ENCODE measurements at places on chromosomes 1 and 21.

DNA sequence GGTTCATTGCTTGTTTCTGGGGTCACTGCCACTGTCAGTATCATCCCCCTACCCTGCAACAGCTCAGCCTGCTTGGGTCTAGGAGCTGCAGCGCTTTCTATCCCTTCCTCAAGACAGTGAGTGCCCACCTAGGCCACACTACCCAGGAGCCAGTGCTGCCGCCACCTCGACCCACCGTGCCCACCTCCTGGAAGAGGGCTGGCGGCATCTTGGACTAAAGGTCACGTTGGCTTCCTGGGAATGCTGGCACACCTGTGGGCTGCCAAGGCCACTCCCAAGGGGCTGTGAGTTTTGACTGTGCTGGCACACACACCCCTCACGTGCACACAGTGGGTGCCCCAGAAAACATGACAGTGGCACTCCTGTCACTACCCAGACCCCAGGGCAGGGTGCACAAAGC is 22.1 kb downstream of the CRYAA start:
- no peak for DNase-seq

GRCh38 chr1:236063919-236064673 is 794 bp downstream of the NID1 start:
- DNase-seq: peak; percentile 66

GRCh38 chr1:178938959-178939317 is 68.1 kb upstream of the ANGPTL1 start:
- DNase-seq: peak; percentile 87

DNA sequence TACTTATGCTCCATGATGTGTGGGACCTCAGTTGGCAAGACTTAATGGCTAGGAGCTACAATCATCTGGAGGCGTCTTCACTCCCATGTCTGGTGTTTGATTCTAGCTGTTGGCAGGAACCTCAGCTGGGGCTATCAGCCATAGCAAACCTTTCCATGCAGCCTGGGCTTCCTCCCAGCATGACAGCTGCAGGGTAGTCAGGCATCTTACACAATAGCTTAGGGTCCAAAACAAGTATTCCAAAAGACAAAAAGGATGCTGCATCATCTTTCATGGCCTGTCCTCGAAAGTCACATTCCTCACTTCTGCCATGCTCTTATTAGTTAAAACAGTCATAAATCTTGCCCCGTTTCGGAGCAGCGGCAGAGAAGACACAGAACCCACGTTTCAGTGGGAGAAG is 90.9 kb downstream of the LRRC8C start:
- DNase-seq: peak; percentile 89

DNA sequence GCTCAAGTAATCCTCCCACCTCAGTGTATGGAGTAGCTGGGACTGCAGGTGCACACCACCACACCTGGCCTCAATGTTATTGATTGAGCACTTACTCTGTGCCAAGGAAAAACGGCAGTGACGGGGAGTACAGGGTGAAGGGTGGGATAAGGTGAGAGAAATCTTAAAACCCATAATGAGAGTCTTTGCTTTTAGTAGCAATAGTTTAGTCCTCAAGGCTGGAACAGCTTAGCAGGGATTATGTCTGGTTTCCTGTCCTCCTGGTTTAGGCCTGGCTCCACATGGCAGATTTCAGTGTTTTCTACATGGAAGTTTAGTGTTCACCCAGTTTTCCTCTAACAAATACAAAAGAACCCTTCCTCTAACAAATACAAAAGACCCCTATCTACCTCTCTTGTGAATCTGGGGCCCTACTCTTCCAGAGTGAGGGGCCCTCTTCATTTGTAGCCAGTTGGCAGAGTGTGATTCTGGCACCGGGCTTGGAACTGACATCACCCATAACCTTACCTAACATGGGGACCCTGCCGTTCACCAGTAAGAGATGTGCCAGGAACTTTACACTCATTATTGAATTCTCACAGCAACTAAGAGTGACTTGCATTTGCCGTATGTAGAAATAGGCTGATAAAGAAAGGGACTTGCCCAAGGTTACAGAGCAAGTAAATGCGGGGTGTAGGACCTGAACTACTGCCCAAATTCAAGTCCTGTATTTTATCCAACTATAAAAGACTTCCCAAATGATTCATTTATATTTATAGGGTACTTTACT is 6.9 kb downstream of the ZNF691 start:
- no peak for DNase-seq

DNA sequence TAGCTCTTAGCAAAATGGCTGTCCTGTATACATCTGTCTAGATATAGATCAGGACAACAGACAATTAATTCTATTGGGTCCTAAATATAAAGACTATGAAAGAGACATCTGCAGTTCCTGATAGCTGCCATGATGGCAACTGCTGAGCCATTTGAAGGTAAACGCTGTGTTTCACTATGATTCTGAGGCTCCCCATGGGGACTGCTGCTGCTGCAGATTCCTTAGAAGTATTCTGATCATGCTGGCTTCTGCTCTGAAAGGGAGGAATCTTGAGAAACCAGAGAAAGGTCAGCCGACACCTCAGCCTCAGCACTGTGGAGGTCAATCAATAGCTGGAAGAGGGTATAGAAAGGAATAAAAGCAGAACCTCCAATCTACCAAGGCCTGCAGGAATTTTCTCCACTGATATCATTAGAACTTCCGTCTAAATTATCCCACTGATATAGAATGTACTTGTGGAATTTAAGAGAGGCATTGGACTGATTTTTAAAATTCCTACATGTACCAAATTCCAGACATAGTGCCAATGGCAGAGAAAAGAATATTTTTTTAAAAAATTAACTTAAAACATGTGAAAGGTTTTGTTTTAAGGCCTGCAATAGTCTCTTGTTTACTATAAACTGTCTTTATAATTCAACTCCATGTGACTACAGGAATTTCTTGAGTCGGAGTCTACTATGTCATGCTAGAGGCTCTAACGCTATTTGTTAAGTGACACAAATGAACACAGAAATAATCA is 53.2 kb downstream of the DDAH1 start:
- DNase-seq: no peak

GRCh38 chr1:94616506-94616905 is 74.9 kb upstream of the F3 start:
- no peak for DNase-seq

DNA sequence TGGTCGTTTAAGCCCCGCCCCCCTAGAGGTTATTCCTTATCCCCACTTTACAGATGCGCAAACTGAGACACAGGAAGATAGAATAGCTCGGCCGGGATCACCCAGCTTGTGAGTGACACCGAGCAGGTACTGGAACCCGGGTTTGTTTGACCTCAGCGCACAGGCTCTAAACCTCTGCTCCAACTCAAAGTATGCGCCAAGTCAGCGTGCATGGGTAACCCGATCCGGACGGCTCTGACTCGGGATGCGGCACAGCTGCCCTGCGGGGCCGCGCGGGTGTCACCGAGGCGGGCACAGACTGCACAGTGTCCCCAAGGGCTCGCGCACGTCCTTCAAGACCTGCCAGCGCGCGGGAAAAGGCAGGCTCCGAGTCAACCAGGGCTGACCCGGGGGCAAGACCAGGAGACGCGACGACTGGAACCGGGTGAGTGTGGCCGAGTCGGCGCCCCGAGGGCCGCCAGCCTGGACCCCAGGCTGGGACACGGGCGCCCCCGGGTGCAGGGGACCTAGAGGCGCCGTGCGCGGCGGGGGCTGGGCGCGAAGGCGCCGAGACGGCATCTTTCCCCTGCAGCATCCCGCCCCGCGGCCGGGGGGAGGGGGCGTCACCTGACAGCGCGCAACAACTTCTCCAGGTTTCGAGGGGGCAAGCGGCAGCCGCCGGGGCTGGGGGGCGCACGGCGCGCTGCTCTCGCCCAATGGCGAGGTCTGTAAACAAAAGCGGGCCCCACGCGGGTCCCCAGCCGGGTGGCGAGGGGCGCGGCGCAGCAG is 101.9 kb upstream of the SOD1 start:
- DNase-seq: no peak

DNA sequence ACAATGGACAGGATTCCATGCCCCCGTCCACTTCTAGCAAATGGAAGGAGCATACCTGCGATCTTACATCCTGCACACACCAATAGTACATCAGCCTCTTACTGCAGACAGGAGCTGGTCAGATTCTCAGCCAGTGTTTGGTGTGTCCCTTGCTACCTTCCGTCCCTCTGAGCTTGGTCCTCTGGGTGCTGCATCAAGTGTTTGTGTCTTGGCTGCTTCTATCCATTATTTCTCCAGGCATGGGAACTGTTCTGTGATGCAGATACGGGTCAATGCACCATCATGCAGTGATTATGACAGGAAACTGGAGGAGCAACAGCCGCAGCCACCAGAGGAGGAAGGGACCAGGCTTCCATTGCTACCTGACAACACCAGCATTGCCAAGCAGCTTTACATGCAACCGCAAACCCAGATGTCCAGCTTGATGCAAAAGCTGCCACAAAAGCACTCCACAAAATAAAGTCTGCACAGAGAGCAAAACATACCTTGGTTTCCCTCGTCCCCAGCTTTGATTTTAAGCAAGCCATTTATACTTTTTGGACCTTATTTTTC is 21.9 kb upstream of the OVAAL start:
- no peak for DNase-seq

DNA sequence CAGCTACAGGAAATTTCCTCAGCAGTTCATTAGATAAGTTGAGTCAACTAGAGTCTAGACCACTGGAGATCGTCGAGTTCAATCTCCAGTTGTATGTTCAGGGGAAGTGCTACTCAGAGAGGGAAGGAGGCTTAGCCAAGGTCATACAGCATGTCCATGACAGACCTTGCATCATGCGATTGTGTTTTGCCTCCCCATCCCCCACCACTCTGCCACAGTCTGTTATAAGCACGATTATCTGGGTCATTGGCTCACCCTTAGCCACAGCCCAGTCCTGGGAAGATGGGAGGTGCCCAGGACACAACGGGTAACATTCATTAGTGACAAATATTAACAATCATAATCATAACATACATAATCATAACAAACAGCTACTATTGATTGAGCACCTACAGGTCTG is 18.9 kb upstream of the GRIK3 start:
- DNase-seq: no peak

DNA sequence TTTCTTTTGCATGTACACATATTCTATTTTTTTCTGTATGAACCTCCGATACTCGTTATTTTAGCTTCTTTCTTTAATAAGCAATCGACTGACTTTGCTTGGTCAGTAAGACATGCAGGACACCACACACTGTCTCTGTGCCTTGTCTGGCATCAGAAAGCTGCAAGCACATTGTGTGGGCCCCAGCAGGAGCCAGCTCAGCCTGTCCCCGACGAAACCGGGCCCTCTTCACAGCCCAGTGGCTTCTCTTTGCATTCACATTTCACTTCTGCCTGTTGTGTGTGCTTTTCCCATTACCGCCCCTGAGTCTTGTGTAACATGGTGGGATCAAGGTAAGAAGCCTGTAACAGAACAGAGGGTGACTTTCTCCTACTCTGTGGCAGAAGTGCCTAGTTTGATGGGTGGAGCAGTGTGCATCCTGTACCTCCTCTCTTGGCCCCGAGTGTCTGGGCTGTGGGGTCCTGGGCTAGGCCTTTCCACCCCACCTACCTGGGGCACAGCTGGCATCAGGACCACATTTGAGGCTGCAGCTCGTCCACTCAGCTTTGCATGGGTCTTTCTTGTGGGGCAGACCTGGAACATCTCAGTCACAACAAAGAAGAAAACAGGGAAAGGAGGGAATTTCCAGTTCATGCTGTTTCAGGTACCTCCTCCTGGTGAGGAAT is 118.9 kb upstream of the COL6A1 start:
- no peak for DNase-seq

GRCh38 chr1:10339815-10340214 is 59.0 kb upstream of the PGD start:
- DNase-seq: peak; percentile 58

DNA sequence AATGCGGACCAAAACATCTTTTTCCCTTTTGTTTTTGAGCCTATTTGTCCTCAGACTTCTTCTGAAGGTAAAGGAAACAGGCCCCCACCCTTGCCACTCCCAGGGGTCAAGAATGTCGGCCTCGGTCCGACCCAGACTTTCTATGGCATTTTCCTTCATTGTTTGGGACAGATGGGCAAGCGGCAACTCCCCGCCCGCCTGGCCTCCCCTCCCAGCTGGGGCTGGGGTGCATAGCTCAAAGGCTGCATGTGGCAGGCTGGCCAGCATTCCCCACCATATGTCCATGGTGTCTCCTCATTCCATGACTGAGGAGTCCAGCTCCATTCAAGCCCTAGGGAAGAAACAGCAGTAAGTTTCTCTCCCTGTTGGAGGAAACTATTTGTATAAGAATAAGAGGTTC is 29.4 kb upstream of the TSPEAR start:
- DNase-seq: no peak

GRCh38 chr1:53576381-53576801 is 117.2 kb downstream of the DMRTB1 start:
- DNase-seq: no peak

GRCh38 chr1:82704966-82705365 is 904.2 kb downstream of the ADGRL2 start:
- DNase-seq: peak; percentile 2

DNA sequence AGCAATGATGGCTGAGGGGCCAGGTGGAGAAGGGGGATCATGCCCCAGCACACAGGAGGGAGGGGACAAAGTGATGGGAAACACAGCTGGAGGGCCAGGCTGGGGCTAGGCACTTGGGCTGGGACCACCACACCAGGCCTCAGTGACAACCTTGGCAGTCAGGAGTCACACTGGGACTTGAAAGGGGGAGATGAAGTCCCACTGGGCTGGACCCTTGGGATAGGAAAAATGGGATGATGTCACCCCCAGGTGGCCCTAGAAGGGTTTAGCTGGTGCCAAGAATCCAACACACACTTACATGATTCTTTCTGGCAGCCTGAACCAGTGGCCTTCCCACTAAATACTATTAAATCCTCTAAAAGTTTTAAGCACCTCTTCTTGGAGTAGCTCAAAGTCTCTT is 17.1 kb downstream of the ZBTB17 start:
- DNase-seq: no peak

GRCh38 chr1:100683448-100684349 is 35.8 kb upstream of the VCAM1 start:
- DNase-seq: no peak

- DNase-seq: peak; percentile 66
Observed at GRCh38 chr1:59422921-59423575, 126.2 kb downstream of the FGGY start.

DNA sequence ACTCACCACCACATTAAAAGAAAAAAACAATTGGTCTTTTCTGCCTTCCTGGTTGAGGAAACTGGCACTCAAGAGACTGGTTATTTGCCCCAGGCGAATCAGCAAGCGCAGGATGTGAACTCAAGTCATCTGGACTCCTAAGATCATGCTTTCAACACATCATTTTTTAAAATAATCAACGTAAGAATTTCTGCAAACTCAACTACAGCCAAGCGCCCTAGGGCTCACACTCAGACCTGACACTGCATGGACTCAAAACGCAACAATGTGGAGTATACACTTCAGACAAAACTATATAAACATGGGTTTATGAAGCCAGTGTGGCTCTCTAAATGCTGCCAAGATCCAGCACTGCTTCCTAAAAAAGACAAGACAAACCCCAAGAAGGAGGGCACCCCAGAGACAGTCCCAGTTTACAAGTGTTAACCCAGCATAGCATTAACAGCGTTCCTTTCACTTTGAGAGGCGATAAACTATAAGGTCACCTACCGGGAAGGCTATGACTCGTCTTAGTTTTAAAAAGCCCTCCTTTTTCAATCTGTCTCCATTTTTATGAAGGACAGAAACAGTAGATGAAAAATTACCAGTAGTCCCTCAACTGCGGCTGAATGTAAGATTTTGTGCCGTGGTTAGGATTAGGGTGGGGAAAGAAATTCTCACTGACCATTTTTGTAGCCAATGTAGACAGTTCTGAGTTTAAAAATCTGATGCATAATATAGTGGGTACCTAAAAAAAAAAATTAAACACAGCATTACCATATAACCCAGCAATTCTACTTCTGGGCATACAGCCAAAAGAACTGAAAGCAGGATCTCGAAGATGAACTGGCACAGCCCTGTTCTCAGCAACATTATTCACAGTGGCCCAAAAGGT is 54.8 kb downstream of the SIPA1L2 start:
- no peak for DNase-seq

GRCh38 chr1:228979325-228979699 is 244.0 kb downstream of the RHOU start:
- DNase-seq: no peak
